Caco-2 (cell line): ENCODE measurements at places on chromosomes 3 and 15. TPM values are rescaled to one million over a fixed set of nuclear protein-coding genes. Genes with fewer than 3 reads are reported as not detected.
A peak's percentile ranks its signal among the peaks of the same experiment; 100 is the strongest.

DNA sequence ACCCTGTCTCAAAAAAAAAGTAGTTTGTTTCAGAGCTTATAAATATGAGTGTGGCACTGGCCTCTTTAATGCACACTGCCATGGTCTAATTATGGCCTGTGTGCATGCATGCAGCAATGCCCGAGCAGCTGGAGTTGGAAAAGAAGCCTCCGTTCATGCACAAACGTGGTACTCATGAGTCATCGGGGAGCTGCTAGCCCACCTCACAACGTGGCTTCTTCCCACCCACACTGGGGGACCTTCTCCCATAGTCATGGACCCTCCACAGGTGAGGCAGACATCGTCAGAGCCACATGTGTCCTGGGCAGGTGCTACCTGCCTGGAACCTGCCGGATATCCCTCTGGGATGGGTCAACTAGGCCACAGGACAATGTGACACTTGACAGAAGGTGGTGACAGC is 66.7 kb downstream of the ATP10A start:
- DNase-seq: no peak

DNA sequence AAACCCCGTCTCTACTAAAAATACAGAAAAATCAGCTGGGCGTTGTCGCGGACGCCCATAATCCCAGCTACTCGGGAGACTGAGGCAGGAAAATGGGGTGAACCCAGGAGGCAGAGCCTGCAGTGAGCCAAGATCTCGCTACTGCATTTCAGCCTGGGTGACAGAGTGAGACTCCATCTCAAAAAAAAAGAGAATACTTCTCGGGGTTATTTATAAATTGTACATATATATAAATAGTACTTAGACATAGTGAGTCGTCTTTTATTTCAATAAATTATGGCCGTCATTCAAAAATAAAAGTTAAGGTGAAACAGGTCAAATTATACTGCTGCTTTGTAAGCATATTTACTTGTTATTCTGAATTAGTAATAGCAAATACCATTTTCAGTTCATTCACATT is 12.1 kb upstream of the EBLN2 start:
- DNase-seq: no peak

GRCh38 chr3:66823009-66823397 is 175.1 kb upstream of the KBTBD8 start:
- DNase-seq: no peak

GRCh38 chr15:70530017-70530499 is 233.3 kb downstream of the UACA start:
- DNase-seq: no peak

- DNase-seq: peak; percentile 6
Measured at GRCh38 chr3:54294214-54294613, 171.9 kb downstream of the CACNA2D3 start.

- DNase-seq: no peak
Measured at GRCh38 chr3:133054586-133054985, 16.4 kb downstream of the TMEM108 start.

GRCh38 chr15:98420837-98421236 is 227.5 kb upstream of the IGF1R start:
- no peak for DNase-seq

Gene CCDC33
- not detected in 2 replicates for total RNA-seq

Gene IL5RA
- 0.09 and 0.23 TPM in 2 replicates for total RNA-seq

Gene DGKG
- 0.32 and 0.81 TPM in 2 replicates for total RNA-seq

Gene CLEC3B
- total RNA-seq: 1.1 TPM in 1 of 2 replicates, not detected in the other
